ENCODE measurements at places on chromosomes 2 and 18.
A peak's percentile ranks its signal among the peaks of the same experiment; 100 is the strongest.

GRCh38 chr2:75456111-75456510 is 104.6 kb downstream of the EVA1A start:
- no peak overlapping the region for H3K27ac ChIP-seq
- DNase-seq: no peak
- no peak overlapping the region for H3K4me3 ChIP-seq
- H3K4me1 ChIP-seq: peaks cover 2% of the 10 kb centered on the region

GRCh38 chr2:59850554-59850953 is 702.9 kb downstream of the BCL11A start:
- no peak overlapping the region for H3K4me3 ChIP-seq
- DNase-seq: no peak
- no peaks in the 10 kb centered on the region for H3K4me1 ChIP-seq
- no peak overlapping the region for H3K27ac ChIP-seq

DNA sequence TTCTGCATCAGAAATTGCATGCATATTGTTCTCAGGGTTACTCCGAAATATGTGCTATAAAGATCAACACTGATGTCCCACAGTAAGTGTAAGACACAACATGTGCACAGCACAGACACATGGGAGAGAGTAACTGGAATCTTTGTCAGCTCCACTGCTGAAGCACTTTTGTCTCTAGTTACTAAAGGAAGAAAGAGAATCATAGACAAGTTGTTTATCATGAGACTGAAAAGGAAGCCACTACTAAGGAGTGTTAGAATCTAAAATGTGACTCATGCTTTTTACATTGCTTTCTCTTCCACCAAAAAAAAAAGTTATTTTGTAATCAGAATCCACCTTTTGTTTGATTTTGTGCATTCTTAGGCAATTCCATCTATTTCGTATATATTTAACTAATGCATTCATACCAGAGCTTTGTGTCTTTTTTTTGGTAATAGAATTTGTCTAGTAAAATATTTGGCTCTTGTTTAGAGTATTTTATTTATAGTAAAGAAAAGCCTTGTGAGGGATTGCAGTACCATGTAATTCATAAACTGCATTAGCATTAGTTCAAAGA is 502.4 kb downstream of the FBXO15 start:
- H3K27ac ChIP-seq: no peak overlapping the region
- no peak for DNase-seq
- H3K4me1 ChIP-seq: no peaks in the 10 kb centered on the region
- no peak overlapping the region for H3K4me3 ChIP-seq
- H3K36me3 ChIP-seq: no peaks in the 10 kb centered on the region
- H3K27me3 ChIP-seq: no peaks in the 10 kb centered on the region

GRCh38 chr18:48634491-48634890 is 95.7 kb downstream of the CTIF start:
- no peak overlapping the region for H3K4me3 ChIP-seq
- DNase-seq: no peak
- peaks cover 3% of the 10 kb centered on the region for H3K4me1 ChIP-seq
- no peak overlapping the region for H3K27ac ChIP-seq

DNA sequence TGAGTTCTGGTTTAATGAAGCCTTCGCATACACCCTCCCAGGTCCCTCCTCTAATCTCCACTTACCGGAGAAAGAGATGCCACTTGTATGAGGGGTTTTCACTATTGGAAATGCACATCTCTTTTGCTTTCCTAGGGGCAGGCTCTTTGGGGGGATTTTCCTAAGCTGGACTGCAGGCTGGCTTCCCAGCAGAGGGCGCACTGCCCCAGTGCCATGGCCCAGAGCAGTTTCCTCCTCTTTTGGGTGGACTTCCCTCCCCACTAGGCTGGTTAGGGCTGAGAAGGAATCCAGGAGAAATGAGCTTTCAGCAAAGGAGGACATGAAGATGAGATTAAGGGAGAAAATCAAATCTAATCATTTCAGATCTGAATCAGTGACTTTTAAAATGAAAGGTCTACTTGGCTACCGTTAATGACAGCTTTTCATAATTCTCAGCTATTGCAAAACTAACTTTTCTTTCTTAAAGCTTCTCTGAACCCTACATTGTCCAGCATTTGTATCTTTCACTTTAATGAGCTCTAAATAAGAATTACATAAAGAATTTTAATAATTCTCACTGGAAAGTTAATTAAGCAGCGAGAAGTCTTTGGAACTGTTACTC is 784.1 kb upstream of the FANCL start:
- H3K36me3 ChIP-seq: no peaks in the 10 kb centered on the region
- H3K4me1 ChIP-seq: no peaks in the 10 kb centered on the region
- DNase-seq: no peak
- H3K27ac ChIP-seq: no peak overlapping the region

GRCh38 chr2:10520926-10521325 is 72.8 kb upstream of the ODC1 start:
- H3K4me3 ChIP-seq: no peak overlapping the region
- no peak for DNase-seq
- no peak overlapping the region for H3K27ac ChIP-seq
- peaks cover 2% of the 10 kb centered on the region for H3K4me1 ChIP-seq
- H3K27me3 ChIP-seq: peaks cover 5% of the 10 kb centered on the region
- peaks cover under 1% of the 10 kb centered on the region for H3K36me3 ChIP-seq

DNA sequence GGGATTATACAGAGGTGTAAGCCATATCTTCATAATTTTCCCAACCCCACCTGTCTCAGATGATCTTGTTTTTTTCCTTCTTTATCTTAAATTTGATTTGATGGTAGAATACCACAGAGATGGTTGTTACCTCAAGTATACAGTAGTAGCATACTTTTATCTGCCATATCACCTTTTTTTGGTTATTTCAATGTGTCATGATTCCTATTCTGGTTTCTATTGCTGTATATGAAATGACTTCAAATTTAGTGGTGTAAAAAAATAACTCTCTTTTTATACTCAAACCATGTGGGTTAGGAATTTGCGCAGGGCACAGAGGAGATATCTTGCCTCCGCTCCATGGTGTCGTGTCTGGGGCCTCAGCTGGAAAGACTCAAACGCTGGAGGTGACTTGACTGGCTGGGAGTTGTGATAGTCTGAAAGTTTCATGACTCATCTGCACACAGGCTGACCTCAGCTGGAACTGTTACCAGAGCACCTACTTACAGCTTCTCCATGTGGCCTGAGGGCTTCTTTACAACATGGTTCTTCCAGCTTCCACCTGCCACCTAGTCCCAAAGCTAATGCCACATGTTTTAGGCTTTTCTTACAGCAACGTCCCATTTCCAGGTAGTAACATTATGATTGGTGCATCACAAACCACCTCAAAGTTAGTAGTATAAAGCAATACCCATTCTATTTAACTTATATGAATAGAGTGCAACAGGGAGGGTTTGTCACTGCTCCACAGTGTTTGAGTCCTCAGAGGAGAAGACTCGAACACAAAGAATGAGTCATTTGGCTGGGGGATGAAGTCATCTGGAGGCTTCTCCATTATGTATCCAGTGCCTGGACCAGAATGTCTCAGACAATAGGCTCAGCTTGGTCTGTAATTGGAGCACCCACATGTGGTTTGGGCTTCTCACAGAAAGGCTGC is 82.3 kb upstream of the XPO1 start:
- no peaks in the 10 kb centered on the region for H3K36me3 ChIP-seq
- no peak overlapping the region for H3K4me3 ChIP-seq
- DNase-seq: no peak
- peaks cover 10% of the 10 kb centered on the region for H3K27me3 ChIP-seq
- H3K4me1 ChIP-seq: no peaks in the 10 kb centered on the region
- H3K27ac ChIP-seq: no peak overlapping the region

DNA sequence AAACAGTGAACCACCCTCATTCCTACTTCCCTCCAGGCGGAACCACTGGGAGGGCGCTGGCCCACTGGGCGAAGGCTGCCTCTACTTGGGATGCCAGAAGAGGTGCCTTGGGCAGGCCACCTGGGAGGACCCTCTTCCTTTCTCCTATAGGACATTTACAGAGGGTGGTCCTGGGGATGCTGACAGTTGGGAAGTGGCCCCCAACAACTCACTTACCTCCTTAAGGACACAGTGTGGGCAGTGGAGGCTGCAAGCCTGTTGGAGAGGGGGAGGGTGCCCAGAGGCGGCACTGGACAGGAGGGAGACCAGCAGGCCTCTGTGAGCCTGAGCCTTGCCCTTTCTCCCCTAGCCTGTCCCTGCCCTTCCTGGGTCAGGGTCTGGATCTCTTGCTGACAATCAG is 346.4 kb upstream of the HS6ST1 start:
- peaks cover 3% of the 10 kb centered on the region for H3K4me1 ChIP-seq
- H3K27ac ChIP-seq: no peak overlapping the region
- H3K27me3 ChIP-seq: peaks cover 53% of the 10 kb centered on the region

DNA sequence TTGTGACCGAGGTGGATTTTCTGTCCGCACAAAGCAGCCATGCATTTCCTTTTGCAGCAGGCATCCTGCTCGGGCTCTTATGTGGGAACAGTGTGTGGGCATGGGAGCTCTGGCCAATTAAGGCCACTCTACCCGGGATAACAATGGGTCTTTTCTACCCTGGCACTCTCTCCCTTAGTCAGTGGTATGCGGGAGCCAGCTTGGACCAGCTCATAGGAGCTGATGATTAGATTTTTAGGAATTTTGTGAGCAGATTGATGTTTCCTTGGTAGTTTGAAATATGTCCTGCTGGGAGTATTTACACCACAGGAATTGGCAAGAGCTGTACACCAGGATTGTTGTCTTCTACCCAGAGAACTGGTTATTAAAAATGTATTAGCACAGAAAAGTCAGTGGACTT is 89.3 kb downstream of the SPP2 start:
- H3K36me3 ChIP-seq: no peaks in the 10 kb centered on the region
- H3K4me1 ChIP-seq: peaks cover 18% of the 10 kb centered on the region
- peaks cover 4% of the 10 kb centered on the region for H3K27me3 ChIP-seq
- H3K4me3 ChIP-seq: no peak overlapping the region
- no peak overlapping the region for H3K27ac ChIP-seq

DNA sequence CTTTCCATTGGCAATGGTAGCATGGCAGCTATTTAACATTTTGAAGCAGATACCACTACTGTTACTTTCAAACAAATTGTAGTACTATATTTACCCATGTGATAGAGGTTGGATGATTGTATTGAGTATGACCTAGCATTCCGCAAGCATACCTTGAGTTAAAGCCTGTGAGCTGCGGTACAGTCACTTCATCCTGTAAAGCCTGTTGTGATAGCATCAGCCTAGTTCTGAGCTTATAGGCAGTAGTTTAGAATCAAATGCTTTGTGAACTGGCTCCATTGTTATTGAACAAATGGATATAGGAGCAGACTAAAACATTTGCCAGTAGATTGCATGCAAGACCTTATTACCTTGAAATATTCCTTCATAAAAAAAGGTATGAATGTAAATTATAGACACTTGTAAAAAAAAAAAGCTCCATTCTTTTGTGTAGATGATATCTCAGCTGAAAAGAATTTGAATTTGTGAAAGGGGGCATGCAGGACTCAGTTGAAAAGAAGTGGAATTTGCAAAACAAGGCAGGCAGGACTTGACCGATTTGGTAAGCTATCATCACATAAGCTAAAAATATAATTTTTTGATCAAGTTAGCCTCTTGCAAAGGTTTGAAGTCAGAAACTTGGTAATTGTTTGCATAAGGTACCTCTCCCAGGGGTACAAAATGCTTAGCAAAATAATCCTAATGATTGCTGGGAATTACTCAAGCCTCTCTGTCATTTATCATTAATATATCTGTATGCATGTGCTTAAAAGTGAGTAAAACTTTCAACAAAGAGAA is 138.5 kb upstream of the ITGA4 start:
- H3K36me3 ChIP-seq: peaks cover under 1% of the 10 kb centered on the region
- DNase-seq: no peak
- H3K27ac ChIP-seq: no peak overlapping the region
- no peak overlapping the region for H3K4me3 ChIP-seq
- no peaks in the 10 kb centered on the region for H3K27me3 ChIP-seq

- no peaks in the 10 kb centered on the region for H3K4me1 ChIP-seq
- no peaks in the 10 kb centered on the region for H3K36me3 ChIP-seq
- H3K4me3 ChIP-seq: no peak overlapping the region
- no peaks in the 10 kb centered on the region for H3K27me3 ChIP-seq
- DNase-seq: no peak
These were observed 685.5 kb upstream of the FSHR start for GRCh38 chr2:49839818-49840217.

DNA sequence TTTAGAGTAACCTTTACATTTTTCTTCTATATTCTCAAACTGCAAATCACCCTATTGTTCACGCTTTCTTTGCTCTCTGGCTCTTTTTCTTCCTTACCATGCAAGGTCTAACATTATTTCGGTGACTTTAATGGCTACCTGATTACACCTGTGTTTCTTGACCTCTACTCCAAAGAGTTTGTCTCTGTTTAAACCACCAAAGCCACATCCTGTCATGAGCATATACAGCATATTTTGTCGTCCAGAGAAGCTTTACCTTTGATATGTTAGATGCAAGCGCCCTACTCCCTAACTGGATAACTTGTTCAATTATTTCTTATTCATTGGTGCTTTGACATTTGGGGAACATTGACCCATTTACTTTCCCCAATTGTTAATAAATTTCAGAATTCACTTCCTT is 565.1 kb upstream of the GCFC2 start:
- DNase-seq: no peak
- H3K4me1 ChIP-seq: no peaks in the 10 kb centered on the region
- no peak overlapping the region for H3K27ac ChIP-seq
- no peak overlapping the region for H3K4me3 ChIP-seq
- H3K27me3 ChIP-seq: no peaks in the 10 kb centered on the region

GRCh38 chr2:58794103-58794502 is 553.0 kb upstream of the FANCL start:
- H3K27ac ChIP-seq: no peak overlapping the region
- H3K27me3 ChIP-seq: no peaks in the 10 kb centered on the region
- no peaks in the 10 kb centered on the region for H3K36me3 ChIP-seq

GRCh38 chr2:105919826-105920225 is 175.1 kb downstream of the NCK2 start:
- no peak overlapping the region for H3K27ac ChIP-seq
- H3K27me3 ChIP-seq: no peaks in the 10 kb centered on the region
- DNase-seq: peak; percentile 53
- H3K4me3 ChIP-seq: peak overlapping the region; percentile 55

DNA sequence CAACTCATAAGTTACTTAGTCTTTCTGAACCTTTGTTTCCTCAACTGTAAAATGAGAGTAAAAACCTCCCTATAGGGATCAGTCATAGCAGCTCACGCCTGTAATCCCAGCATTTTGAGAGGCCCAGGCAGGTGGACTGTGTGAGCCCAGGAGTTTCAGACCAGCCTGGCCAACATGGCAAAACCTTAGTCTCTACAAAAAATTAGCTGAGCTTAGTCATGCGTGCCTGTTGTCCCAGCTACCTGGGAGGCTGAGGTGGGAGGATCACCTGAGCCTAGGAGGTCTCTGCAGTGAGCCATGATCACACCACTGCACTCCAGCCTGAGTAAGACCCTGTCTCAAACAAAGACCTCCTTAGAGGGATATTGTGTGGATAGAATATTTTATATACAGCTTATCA is 2.3 kb downstream of the GPR155 start:
- peak overlapping the region; percentile 99 for H3K27ac ChIP-seq
- peaks cover 7% of the 10 kb centered on the region for H3K36me3 ChIP-seq
- H3K4me3 ChIP-seq: peak overlapping the region; percentile 100
- H3K27me3 ChIP-seq: no peaks in the 10 kb centered on the region
- peaks cover 30% of the 10 kb centered on the region for H3K4me1 ChIP-seq

DNA sequence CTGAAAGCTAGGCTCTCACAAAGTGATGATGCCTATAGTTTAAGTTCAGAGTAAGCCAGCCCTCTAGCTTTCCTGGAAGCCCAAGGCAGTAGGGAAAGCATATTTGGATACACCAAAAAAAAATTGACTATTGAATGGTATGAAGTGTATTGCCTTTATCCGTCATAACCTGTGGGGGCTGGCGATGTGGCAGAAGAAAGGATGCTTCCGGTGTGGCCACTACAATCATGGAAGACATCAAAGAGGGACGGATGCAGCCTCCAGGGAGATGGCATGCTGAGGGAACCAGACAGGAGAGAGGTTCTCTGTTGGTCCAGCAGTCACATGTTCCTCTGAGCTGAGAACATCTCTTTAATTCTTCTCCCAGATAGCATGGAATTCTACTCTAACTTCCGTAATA is 170.3 kb downstream of the TMEM18 start:
- H3K4me1 ChIP-seq: no peaks in the 10 kb centered on the region
- H3K27me3 ChIP-seq: peaks cover 41% of the 10 kb centered on the region
- no peak for DNase-seq
- H3K27ac ChIP-seq: no peak overlapping the region

All from T-helper 17 cell (primary cell).